HFFc6 (cell line): ENCODE measurements at places on chromosomes 3 and 15. TPM values are rescaled to one million over a fixed set of nuclear protein-coding genes. Genes with fewer than 3 reads are reported as not detected.

The ITIH1 gene
- total RNA-seq: not detected in 3 replicates

DNA sequence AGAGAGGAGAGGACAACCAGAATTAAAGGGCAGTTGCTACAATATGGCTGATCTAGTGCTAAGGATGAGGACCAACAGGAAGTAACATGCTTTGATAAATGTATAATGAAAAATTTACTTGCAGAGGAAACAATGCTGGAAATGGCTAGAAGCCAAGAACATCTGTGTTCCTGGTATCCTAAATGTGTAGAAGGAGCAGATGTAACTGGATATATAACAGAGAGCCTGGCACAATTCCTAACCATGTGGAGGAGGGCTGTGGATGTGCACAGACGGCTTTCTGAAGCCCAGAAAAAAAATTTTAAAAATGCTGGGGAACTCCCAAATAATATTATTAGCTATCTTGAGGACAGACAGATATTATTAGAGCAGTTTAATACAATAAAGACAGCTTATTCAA, 159.4 kb upstream of the GBE1 start:
- no peak for DNase-seq

DNA sequence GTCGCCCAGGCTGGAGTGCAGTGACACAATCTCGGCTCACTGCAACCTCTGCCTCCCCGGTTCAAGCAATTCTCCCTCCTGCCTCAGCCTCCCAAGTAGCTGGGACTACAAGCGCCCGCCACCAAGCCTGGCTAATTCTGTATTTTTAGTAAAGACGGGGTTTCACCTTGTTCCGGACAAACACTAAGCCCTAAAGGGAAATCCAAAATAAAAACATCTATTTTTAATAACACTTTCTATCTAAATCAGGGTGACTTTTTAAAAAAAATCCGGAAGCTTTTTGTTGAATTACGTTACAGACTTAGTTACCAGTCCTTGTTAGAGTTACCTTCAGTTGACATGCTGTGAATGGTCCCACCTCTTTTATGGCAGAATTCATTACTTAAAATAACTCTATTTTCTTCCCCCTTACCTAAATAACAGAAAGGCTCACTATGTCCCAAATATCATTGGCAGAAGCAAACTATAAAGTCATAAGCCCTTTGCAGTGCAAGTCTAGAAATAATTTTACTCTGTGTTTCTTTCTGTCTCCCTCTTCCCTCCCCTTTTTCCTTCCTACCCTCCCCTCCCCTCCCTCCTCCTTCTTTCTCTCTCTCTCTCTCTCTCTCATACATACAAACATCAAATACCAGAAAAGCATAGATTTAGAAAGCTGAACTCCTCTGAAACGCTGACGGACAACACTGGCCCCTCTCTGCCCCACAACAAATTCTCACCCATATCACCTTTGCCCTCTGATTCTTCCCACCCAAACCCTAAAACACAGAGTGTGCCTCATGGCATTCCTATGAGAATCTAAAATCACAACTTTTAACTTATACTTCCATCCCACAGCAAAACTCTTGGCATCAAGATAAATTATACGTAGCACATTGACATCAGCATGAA, 18.3 kb downstream of the THBS1 start:
- DNase-seq: peak; percentile 70

DNA sequence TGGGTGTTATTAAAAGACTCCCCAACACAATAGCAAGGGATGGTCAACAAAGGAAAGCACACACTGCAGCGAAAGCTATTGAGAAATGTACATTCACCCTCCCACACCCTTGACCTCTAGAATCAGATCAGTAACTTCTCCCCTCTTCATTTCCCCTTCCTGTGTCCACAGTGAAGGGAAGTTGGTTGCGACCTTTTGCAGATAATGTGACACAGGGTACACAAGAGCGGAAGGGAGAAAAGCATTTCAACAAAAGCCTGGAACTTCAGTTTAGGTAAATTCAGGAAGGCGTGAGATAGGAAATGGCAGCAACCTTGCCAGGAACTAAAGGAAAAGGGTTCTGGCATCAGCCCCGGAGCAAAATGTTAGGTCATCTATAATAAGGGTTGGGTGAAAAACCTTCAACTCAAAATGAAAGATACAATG, 899.8 kb downstream of the MCTP2 start:
- DNase-seq: no peak

The PLCD1 gene
- total RNA-seq: 9.5 to 22.4 TPM (median 14.6 TPM) in 3 replicates
